GM06990 (cell line): ENCODE measurements at places on chromosomes 6 and 20.

GRCh38 chr20:10619427-10619826, 54.4 kb downstream of the JAG1 start:
- no peak for DNase-seq

GRCh38 chr6:122322824-122323223, 76.6 kb upstream of the HSF2 start:
- no peak for DNase-seq

- DNase-seq: no peak
Observed at GRCh38 chr20:40493549-40493948, 195.5 kb downstream of the MAFB start.

GRCh38 chr20:40008177-40008576, 680.9 kb downstream of the MAFB start:
- no peak for DNase-seq

- no peak for DNase-seq
Observed at GRCh38 chr6:134413241-134413643, 95.3 kb upstream of the SGK1 start.

DNA sequence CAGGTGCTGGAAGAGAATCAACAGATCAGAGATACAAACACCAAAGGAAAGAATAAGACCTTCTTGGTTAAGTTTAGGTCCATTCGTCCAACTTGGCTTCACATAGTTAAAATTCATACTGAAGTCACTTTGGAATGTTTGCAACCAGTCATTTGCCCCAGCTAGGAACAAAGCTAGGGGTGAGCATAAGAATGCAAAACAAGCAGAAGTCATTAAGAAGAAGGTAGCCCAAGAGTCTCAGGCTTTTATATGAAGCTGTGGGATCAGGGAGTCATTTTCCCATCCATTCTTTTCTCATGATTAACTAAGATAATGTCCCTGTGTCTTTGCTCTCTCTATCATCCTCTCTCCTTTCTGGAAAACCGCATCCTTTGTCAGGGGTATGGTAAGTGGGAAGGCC, 51.5 kb upstream of the TMEM170B start:
- DNase-seq: no peak

DNA sequence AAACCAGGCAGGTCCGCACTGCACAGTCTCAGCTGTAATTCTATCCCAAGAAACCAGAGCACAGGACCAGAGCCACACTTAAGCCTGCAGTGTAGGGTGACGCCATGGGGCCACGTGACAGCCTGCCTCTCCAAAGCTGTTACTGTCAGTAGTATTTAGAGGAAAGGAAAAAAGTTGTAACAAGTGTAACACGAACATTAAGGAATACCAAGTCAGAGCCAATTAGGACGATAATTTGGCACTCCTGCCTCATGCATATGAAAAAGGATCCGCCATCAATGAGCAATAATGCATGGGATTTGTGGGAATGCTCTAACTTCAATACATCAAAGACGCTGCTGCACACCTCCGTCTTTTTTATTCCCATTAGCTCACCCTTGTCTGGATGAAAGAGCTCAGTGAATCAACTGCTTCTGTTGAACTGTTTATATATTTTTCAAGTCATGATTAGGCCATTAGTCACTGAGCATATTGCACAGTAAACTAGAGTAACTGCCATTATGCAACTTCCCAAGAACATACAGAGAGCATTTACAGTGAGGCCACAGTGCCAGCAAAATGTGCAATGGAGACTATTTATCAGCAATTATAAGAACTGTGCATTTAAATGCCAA, 79.9 kb downstream of the ATXN1 start:
- DNase-seq: no peak

DNA sequence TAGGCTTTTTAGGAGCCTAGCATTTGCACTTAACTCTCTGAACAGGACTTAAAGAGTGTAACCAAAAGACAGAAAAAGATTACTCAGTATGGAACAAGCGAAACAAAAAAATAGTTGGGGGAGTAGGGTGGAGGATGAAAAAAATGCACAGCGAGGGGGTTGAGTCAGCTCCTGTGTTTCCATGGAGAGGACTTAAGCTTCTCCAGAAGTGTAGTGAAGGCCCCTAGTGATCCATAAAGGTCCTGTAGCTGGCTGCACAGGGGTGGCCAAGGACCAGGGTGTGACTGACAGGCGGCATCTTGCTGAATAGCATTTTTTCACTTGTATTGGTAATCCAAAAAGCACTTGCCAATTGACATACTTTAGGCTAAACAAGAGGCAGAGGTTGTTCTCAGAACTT, 533.9 kb downstream of the RFPL4B start:
- DNase-seq: no peak

DNA sequence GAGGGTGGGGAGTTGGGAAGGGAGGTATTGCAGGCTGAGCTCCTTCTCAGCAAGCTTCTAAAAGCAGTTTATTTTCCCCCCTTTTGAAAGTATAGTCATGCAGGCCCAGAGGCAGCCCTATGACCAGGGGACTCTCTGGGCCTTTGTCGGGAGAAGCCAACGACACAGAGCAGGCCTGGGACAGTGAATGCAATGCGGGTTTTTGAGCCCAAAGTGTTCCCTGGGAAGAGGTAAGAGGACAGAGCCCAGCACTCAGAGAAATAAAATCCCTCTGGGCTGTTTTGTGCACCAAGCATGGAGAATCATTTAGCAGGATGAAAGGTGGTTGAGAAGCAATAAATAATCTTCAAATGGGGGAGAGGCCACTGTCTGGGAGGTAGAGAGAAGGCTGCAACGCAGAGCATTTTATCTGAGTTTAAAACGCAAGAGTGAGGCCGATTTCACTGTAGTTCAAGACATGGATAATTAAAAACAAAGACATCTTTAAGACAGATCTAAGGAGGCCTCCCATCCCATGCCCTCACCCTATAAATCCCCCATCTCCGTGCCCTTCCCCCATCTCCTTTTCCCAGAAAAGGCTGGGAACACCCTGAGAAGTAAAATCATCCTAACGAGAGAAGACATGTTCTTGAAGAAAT, 237.5 kb downstream of the CDC5L start:
- no peak for DNase-seq

DNA sequence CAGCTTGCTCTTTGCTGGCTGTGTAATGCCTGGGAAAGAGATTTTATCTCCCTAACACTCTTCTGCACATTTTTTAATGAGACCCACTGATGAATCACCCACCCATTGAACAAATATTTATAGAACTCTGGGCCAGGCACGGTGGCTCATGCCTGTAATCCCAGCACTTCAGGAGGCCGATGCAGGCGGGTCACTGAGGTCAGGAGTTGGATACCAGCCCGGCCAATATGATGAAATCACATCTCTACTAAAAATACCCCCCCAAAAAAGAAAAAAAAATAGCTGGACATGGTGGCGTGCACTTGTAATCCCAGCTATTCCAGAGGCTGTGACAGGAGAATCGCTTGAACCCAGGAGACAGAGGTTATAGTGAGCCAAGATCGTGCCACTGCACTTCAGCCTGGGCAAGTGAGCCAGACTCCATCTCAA, 82.1 kb upstream of the SIRPA start:
- no peak for DNase-seq

DNA sequence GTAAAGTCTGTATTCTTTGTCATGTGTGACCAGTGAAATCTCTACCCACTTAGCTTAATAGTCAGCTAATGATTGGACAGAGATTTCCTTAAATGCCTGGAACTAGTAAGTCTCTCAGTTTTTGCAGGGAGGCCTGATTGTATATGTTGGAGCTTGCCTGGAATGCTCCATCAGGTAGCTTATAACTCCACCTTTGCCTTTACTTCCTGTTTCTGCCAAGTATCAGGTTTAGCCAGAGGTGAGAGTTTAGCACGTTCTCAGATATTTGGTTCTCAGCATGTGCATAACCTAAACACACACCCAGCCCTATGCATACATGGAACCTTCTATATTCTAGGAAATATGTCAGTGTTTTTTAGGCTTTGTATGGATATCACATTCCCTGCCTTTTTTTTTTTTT, 435.3 kb downstream of the CDKAL1 start:
- no peak for DNase-seq

DNA sequence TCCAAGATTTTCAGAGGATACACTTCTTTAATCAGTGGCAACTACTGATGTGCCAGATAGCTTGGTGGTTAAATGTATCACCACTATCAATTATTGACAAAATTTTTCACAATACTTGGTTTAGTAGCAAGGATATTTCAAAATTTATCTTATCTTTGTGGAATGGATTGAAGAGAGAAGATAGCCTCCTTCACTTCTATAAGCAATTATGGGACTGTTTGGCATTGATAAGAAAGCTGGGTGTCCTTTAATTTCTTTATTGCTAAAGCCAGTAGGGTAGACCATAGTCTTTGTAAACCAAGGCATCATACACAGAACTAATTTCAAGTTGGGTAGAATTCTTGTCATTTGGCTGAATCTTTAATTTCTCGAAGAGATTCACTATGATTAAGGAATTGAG, 4.9 kb upstream of the RNF182 start:
- no peak for DNase-seq

- no peak for DNase-seq
Observed at GRCh38 chr6:77462359-77463307, 658 bp downstream of the HTR1B start.

- peak; percentile 59 for DNase-seq
Observed at GRCh38 chr6:137313928-137314855, 95.0 kb upstream of the IFNGR1 start.

GRCh38 chr6:28696167-28696566, 170.5 kb downstream of the GPX5 start:
- DNase-seq: no peak

GRCh38 chr20:23601715-23602114, 4.0 kb downstream of the CST9 start:
- no peak for DNase-seq

DNA sequence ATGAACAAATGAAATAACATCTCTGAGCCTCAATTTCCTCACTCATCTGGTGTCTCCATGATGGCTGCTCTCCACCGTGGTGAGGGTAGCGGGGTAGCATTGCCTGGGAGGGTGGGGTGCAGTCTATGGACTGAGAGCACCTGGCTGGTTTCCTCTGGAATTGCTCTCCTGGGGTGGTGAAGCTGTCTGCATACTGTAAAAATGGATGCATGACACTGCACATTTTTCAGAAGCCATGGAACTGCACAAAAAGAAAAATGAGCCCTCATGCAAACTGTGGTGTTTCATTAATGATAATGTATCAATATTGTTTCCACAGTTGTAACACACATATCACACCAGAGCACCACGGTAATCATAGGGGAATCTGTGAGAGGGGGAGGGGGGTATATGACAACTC, 12.1 kb upstream of the ITPR3 start:
- DNase-seq: no peak

- no peak for DNase-seq
Observed at GRCh38 chr20:47674145-47674544, 111.1 kb downstream of the SULF2 start.

- DNase-seq: no peak
Observed at GRCh38 chr6:36999061-36999750, 6.2 kb upstream of the FGD2 start.

DNA sequence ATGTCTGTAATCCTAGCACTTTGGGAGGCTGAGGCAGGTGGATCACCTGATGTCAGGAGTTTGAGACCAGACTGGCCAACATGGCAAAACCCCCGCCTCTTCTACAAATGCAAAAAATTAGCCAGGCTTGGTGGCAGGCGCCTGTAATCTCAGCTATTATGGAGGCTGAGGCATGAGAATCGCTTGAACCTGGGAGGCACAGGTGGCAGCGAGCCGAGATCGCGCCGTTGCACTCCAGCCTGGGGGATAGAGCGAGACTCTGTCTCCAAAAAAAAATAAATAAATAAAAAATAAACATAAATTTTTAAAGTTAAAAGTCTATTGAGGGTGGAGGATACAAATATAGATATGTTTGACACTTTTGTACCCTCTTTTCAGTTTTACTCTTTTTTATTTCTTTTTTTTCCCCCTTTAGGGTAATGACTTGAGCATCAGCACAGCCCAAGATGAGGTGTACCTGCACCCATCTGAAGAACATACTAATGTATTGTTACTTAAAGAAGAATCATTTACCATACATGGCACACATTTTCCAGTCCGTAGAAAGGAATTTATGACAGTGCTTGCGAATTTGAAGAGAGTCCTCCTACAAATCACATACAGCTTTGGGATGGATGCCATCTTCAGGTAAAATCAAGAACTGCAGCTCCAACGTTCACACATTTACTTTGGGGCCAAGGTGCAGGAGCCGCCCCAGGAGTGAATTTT, 368.9 kb downstream of the LAMA2 start:
- DNase-seq: peak; percentile 5

DNA sequence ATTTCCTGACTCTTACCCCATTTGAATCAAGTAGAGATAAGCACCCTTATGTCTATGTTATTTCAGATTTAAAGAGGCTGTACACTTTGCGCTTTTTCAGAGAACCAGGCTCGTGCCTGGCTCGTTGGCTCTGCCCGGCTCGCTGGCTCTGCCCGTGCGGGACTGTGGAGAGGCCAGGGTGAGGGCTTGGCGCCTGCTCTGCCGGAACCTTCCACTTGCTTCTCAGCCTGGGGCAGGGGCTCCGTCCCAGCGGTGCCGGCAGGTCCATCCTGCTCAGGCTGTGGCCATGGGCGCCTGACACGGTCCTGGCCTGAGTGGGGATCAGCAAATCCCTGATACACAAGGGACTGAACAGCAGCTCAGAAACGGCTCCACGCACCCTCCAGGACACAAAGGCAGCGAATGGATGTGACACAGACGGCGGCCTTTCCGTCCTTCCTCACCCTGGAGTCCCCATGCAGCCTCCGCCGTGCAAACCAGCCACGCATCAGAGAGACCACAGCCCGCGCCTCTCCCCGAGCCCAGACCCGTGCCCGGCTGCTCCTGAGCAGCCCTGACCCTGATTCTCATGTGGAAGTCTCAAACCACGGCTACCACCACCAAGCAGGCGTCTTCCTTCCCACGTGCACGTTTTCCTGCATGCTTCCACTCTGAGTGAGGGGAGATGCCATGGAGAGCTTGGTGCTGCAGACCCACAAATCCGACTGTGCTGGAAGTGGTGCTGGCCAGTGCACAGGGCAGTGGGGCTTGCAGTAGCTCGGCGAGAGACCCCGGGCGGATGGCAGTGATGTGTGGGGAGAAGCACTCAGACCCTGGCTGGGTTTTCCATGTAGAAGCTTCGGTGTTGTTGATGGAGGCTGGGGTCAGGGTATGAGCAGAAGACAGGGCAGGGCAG, 233.9 kb downstream of the ERMARD start:
- no peak for DNase-seq

- no peak for DNase-seq
Observed at GRCh38 chr20:35559042-35559693, 17.3 kb downstream of the ERGIC3 start.
